ENCODE measurements at places on chromosomes 13 and 19. TPM values are rescaled to one million over a fixed set of nuclear protein-coding genes. Genes with fewer than 3 reads are reported as not detected.

DNA sequence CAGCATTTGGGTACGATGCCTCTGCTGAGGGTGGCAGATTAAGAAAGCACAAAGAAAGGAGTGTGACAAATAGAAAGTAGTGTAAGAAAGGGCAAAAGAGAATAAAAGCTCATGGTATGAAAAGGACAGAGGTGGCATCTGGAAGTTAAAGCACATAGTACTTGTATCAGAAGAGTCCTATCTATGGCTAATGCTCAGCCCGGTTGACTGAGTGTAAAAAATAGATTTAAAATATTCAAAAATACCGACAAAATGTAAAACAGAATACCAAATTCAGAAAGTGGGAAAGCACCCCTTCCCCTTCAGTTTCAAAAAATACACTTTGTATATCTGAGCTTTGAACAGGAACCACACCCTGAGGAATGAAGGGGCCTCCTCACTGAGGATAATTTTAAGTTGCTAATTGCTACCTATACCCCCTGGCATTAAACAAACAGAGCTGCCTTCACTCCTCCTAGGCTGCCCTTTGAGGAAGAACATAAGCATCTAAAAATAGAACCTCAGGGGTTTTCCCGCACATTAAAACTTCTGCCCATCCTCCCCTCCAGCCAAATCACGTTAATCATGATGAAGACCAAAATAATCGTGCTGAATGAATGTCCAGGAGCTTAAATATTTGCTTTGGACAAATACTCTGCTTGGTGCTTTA is 43.3 kb downstream of the DLEU7 start:
- DNase-seq, result no peak

The TLE6 gene
- not detected for total RNA-seq

DNA sequence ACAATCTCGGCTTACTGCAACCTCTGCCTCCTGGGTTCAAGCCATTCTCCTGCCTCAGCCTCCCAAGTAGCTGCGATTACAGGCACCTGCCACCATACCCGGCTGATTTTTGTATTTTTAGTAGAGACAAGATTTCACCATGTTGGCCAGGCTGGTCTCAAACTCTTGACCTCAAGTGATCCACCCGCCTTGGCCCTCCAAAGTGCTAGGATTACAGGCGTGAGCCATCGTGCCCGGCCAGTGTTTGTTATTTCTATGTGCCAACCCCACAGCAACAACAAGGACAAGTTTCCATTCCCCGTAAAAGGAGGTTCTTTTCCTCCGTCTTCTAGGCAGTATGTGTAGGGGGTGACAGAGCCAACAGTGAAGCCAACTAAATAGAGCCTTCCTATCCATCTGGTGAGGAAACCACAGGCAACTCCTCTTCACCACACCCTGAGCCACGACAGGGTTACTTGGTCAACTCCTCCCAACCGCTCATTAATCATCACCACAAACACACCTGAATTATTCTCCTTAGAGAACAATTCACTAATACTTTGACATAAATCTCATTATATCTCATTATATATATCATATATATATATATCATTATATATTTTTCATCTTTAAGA is 25.5 kb downstream of the FOXO1 start:
- no peak for DNase-seq

DNA sequence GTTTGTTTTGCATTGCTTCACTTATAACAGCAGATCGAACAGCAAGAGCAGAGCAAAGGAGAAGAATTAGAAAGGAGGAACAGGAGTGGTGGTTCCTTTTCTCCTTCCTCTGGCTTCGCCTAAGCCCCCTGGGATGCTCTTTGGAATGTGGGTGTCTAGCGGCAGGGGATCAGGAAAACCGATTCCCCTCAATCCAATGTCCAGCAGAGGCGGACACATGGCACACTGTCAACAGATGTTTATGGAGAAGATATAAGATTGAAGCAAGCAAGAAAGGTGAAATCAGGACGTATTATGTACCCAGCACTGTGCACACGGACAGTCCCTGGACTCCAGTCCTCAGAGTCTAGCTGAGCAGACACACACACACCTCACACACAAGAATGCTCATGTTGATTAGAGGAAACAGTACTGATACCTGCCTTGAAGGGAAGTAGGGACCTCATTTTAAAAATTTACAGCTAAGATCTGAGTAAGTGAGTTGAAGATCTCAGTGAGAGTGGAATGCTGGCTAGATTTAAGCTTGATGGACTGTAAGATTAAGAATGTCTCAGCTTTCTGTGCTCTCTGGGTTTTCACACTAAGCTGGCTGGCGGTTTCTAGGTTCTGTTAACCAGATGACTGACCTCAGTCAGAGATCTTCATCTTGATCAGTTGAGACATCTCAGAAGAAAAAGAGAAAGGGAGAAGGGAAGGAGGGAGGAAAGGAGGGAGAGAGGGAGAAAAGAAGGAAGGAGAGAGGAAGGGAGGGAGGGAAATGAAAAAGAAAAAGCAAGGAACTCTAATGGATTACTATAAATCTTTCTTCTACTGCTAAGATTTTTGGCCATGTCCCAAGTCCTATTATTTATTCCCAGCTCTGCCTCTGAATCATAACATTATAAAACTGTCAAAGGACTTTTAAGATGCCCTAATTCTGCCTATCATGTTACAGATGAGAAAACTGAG is 44.8 kb downstream of the FLT1 start:
- no peak for DNase-seq

GRCh38 chr19:56141417-56141993 is 418 bp downstream of the ZNF444 start:
- DNase-seq, result no peak

The ZNF766 gene
- 11.9 TPM for total RNA-seq

GRCh38 chr13:69755101-69755500 is 352.5 kb upstream of the ATXN8OS start:
- DNase-seq, result no peak

- DNase-seq, result no peak
Observed at GRCh38 chr19:19261350-19262189, 11.5 kb downstream of the TM6SF2 start.

DNA sequence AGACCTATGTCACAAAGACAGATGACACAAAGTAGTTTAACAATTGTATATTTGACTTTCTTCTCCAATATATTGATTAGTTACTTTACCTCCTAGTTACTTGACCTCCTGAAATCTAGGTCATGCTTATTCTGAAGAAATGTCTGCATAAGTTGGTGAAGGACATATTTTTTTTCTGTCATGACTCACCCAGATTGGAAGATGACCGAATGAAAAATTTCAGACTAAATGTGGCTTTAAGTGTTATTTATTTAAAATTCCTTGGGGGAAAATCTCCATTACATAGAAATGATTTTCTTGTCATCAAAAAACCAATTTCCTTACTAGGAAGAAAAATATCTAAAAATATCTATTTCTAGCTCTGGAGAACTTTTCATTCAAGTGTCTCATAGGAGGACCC is 217.1 kb downstream of the POSTN start:
- DNase-seq, result peak; percentile 43

- DNase-seq, result peak; percentile 8
Observed at GRCh38 chr19:41537789-41538188, 38.2 kb upstream of the CEACAM21 start.

DNA sequence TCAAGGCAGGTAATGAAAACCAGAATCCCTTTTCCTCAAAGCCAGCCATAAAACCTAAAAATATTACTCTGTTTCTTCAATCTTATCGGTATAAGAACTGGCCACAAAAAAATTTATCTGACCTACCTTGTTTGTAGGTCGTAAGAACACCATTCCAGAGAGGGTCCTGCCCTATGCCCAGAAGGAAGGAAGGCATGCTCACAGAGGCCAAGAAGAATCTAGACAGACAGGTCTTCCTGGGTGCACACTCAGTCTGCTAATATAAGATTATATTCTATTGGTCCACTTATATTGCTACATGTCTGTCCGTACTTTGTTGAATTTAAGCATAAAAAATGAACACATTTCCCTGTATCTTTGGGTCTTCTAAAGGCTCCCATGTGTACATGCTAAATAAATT is 2136.1 kb upstream of the PCDH20 start:
- no peak for DNase-seq
